SJSA1 (cell line): ENCODE measurements at places on chromosomes 6 and 20.

GRCh38 chr6:129094147-129094546, 211.2 kb downstream of the LAMA2 start:
- H3K27me3 ChIP-seq: no peaks in the 10 kb centered on the region
- no peaks in the 10 kb centered on the region for H3K4me1 ChIP-seq
- H3K36me3 ChIP-seq: no peaks in the 10 kb centered on the region
- no peak overlapping the region for H3K27ac ChIP-seq

- DNase-seq: no peak
- H3K27me3 ChIP-seq: no peaks in the 10 kb centered on the region
These were observed 60.5 kb upstream of the SLC22A23 start for GRCh38 chr6:3517350-3517749.

GRCh38 chr20:62198931-62199330, 16.1 kb downstream of the MTG2 start:
- no peaks in the 10 kb centered on the region for H3K27me3 ChIP-seq
- no peak for DNase-seq
- no peak overlapping the region for H3K4me3 ChIP-seq
- no peaks in the 10 kb centered on the region for H3K4me1 ChIP-seq
- no peak overlapping the region for H3K27ac ChIP-seq

DNA sequence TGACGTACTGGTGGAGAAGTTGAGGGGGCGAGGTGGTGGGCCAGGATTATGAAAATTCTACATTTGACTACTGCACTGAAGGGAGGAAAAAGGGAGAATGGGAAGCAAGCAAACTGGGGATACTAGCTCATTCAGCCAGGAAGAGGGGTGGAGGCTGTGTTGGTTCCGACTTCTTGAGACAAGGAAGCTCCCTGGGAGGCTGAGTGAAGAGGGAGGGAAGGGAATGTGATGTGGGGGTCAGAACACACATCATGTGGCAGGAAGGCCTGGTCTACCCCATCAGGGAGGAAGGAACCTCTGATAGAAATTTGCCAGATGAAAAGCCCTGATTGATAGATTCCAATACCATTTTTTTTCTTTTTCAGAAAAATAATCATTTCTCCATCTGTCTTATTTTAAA, 28.8 kb upstream of the MCHR2 start:
- H3K27me3 ChIP-seq: no peaks in the 10 kb centered on the region
- H3K36me3 ChIP-seq: no peaks in the 10 kb centered on the region
- H3K27ac ChIP-seq: no peak overlapping the region
- H3K4me1 ChIP-seq: no peaks in the 10 kb centered on the region
- no peak for DNase-seq

GRCh38 chr6:52981222-52981900, 13.7 kb downstream of the GSTA4 start:
- peaks cover 20% of the 10 kb centered on the region for H3K4me1 ChIP-seq
- H3K4me3 ChIP-seq: no peak overlapping the region
- H3K27me3 ChIP-seq: no peaks in the 10 kb centered on the region
- no peak overlapping the region for H3K27ac ChIP-seq

DNA sequence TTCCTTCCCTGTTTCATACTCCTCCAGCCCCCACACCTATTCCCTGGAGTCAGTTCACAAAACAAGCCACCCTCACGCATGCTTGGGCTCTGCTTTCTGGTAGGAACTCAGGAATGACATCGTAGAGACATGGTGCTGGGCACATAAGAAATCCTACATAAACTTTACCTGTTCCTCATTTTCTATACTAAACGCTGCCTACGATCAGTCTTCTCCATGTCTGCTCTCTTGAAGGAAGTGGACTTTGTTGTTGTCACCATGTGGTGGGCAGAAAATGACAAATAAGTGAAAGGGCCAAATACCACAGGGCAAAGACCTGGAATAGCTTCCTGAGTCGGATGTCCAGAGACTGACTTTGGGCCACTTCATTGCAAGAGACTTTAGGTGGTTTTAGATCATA, 10.1 kb downstream of the MYLK4 start:
- H3K36me3 ChIP-seq: no peaks in the 10 kb centered on the region
- no peak overlapping the region for H3K4me3 ChIP-seq
- H3K27ac ChIP-seq: no peak overlapping the region
- H3K4me1 ChIP-seq: peaks cover 22% of the 10 kb centered on the region
- H3K27me3 ChIP-seq: no peaks in the 10 kb centered on the region

GRCh38 chr6:85354761-85355618, 94.9 kb upstream of the NT5E start:
- H3K36me3 ChIP-seq: no peaks in the 10 kb centered on the region
- peaks cover 16% of the 10 kb centered on the region for H3K4me1 ChIP-seq
- no peak overlapping the region for H3K4me3 ChIP-seq
- H3K27ac ChIP-seq: no peak overlapping the region
- DNase-seq: peak; percentile 81

- H3K27me3 ChIP-seq: peaks cover 10% of the 10 kb centered on the region
- H3K4me3 ChIP-seq: no peak overlapping the region
- H3K4me1 ChIP-seq: no peaks in the 10 kb centered on the region
- DNase-seq: no peak
- H3K27ac ChIP-seq: no peak overlapping the region
- no peaks in the 10 kb centered on the region for H3K36me3 ChIP-seq
These were observed 309.0 kb upstream of the SULF2 start for GRCh38 chr20:48094196-48094749.

- peak overlapping the region; percentile 91 for H3K27ac ChIP-seq
- peak; percentile 79 for DNase-seq
- H3K27me3 ChIP-seq: no peaks in the 10 kb centered on the region
These were observed 30.5 kb upstream of the HFE start for GRCh38 chr6:26056583-26057350.

DNA sequence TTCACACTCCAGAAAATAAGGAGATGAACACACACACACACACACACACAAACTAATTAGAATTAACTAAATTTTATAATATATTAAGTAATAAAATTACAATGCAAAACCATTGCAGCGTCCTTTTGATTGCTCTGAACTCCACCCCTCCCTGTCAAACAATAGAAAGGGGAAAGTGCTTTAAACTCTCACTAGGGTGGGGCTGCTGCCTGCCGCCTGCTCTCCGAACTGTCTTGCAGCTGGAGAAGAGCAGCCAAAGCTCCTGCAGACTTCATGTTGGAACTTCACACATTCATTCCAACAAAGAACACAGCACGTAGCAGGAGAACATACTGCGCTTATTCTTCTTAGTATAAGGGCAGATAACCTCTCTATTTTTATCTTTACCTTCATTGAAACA, 83.2 kb downstream of the GCLC start:
- no peaks in the 10 kb centered on the region for H3K4me1 ChIP-seq
- no peaks in the 10 kb centered on the region; the same call in 1 of the 2 replicates for H3K27me3 ChIP-seq
- no peak overlapping the region for H3K4me3 ChIP-seq
- no peaks in the 10 kb centered on the region for H3K36me3 ChIP-seq
- DNase-seq: no peak

GRCh38 chr6:8043221-8043620, 21.0 kb downstream of the BLOC1S5 start:
- no peaks in the 10 kb centered on the region for H3K27me3 ChIP-seq
- H3K4me3 ChIP-seq: no peak overlapping the region
- no peak for DNase-seq
- H3K36me3 ChIP-seq: peaks cover 11% of the 10 kb centered on the region
- H3K27ac ChIP-seq: no peak overlapping the region

- H3K27me3 ChIP-seq: no peaks in the 10 kb centered on the region
- peaks cover 3% of the 10 kb centered on the region for H3K4me1 ChIP-seq
- H3K36me3 ChIP-seq: peaks cover 7% of the 10 kb centered on the region
- peak overlapping the region; percentile 91 for H3K4me3 ChIP-seq
- peak; percentile 69 for DNase-seq
These were observed 528 bp downstream of the NUDT3 start for GRCh38 chr6:34391786-34392496.

- H3K36me3 ChIP-seq: no peaks in the 10 kb centered on the region
- no peak overlapping the region for H3K4me3 ChIP-seq
- H3K27ac ChIP-seq: no peak overlapping the region
- H3K27me3 ChIP-seq: 0 out of 2 replicates have a peak, but pooled peaks cover 3% of the 10 kb centered on the region
These were observed 663 bp upstream of the SMIM28 start for GRCh38 chr6:138377042-138377441.

DNA sequence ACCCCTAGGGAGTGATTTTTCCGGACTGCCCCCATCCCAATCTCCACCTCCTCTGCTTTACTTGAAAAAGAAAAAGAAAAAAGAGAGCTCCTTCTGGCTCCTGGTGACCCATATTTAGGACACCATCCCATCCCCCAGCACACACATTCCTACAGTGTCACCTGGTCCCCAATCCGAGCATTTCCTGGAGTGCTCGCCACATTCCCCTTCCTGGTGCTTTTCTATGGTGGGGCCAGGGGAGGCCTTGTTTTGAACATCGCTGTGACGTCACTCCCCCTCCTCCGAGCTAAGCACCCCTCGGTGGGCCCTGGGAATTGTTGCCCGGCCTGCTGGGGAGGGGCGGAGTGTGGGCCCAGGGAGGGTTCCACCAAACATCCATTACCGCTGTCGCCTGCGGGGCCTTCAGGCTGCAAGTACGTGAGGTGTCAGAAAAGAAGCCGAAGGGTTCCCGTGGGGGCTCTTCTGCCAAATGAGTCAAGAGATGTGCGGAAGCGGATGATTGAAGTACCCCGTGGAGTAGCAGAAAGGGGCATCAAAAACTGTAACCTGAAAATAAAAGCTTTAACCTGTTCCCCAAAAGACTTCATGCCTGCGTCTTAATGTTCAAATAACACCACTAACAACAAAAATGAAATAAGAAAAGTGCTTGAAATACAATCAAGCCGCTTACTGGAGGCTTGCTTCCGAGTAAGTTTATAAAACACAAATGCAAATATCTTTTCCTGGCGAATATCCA, 2.8 kb upstream of the FOXC1 start:
- H3K27ac ChIP-seq: no peak overlapping the region
- peaks cover 17% of the 10 kb centered on the region for H3K36me3 ChIP-seq
- H3K4me3 ChIP-seq: no peak overlapping the region
- peaks cover 22% of the 10 kb centered on the region for H3K4me1 ChIP-seq
- H3K27me3 ChIP-seq: no peaks in the 10 kb centered on the region

DNA sequence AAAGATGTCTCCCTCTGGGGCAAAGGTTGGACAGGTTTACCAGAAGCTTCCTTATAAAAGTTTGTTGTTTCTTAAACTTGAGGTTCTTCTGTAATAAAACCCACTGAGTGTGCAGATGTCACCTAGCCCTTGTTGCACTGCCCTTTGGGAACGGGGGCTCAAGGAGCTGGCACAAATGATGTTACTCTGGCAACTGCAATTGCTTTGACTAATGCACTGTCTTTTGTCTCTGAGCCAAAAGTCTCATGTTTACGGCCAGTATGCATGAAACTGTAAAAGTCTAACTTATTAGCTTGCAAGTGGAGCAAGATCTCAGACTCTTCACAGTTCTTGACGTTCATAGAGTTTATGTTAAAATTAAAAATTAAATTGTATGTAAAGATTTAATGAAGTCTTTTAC, 655.7 kb downstream of the EPHA7 start:
- no peaks in the 10 kb centered on the region for H3K27me3 ChIP-seq
- no peak for DNase-seq
- no peak overlapping the region for H3K4me3 ChIP-seq
- no peaks in the 10 kb centered on the region for H3K36me3 ChIP-seq
- H3K27ac ChIP-seq: no peak overlapping the region

GRCh38 chr6:132959639-132960326, 145.4 kb downstream of the RPS12 start:
- no peaks in the 10 kb centered on the region for H3K36me3 ChIP-seq
- H3K4me1 ChIP-seq: no peaks in the 10 kb centered on the region
- H3K27me3 ChIP-seq: no peaks in the 10 kb centered on the region
- no peak overlapping the region for H3K27ac ChIP-seq
- H3K4me3 ChIP-seq: no peak overlapping the region

GRCh38 chr6:120711255-120711654, 623.0 kb downstream of the TBC1D32 start:
- H3K4me3 ChIP-seq: no peak overlapping the region
- DNase-seq: no peak
- H3K36me3 ChIP-seq: no peaks in the 10 kb centered on the region
- H3K4me1 ChIP-seq: no peaks in the 10 kb centered on the region
- H3K27me3 ChIP-seq: no peaks in the 10 kb centered on the region
- no peak overlapping the region for H3K27ac ChIP-seq

GRCh38 chr20:49032455-49032854, 13.7 kb upstream of the CSE1L start:
- no peak overlapping the region for H3K4me3 ChIP-seq
- no peak overlapping the region for H3K27ac ChIP-seq
